Psoas muscle (tissue), 8 donors: ENCODE measurements at places on chromosomes 1 and 21. TPM values are rescaled to one million over a fixed set of nuclear protein-coding genes. Genes with fewer than 3 reads are reported as not detected.

GRCh38 chr1:226690460-226690982 lies 48.6 kb downstream of the ITPKB start:
- DNase-seq = no peak

DNA sequence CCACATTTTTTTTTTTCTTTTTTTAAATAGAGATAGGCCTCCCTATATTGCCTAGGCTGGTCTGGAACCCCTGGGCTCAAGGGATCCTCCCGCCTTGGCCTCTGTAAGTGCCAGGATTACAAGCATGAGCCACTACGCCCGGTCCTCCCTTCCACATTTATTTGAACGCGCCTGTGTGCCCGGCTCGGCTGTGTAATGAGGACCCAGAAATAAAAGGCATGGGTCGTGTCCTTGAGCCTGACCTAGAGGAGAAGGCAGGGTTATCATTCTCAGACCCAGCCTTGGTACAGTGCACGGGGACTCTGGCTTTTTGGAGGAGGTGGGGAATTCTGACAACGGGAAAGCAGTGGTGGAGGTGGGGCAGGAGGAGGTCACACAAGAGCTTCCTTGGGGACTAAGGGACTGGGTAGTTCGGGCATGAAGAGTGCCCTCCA lies 841 bp downstream of the CENPF start:
- DNase-seq = no peak

- DNase-seq = no peak
These were observed 67.6 kb downstream of the NENF start for GRCh38 chr1:212500351-212500750.

- DNase-seq = no peak
These were observed 27.0 kb upstream of the SDHB start for GRCh38 chr1:17080880-17081279.

DNA sequence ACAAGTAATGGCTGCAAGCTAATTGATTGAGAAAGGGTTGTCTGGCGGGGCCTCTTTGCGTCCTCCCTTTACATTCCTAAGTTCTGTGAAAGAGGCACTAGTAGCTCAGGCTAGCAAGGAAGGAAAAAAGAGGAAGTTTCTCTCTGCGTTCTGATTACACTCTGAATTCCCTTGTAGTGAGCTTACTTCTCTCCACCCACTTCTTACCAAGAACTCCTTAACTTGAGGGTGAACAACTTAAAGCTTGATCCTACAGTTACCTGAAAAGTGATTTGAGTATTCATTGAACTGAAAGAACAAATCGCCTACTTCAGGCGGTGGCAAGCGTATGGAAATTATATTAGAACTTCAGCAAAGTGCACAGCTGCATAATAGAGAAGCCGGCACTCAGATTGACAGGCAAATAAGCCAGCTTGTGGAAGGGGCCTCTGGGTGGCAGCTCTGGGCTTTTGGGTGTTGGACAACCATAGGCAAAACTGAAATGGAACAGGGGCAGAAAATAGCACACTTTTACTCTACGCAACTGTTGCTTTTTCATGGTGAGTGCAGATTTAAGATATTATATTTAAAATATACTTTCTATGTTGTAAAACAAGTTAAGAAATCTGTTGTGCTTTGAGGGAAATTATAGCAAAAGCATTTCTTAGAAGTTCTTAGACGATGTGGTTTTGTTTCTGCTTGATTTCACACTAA lies 464.5 kb downstream of the USP25 start:
- DNase-seq = peak; percentile 42

DNA sequence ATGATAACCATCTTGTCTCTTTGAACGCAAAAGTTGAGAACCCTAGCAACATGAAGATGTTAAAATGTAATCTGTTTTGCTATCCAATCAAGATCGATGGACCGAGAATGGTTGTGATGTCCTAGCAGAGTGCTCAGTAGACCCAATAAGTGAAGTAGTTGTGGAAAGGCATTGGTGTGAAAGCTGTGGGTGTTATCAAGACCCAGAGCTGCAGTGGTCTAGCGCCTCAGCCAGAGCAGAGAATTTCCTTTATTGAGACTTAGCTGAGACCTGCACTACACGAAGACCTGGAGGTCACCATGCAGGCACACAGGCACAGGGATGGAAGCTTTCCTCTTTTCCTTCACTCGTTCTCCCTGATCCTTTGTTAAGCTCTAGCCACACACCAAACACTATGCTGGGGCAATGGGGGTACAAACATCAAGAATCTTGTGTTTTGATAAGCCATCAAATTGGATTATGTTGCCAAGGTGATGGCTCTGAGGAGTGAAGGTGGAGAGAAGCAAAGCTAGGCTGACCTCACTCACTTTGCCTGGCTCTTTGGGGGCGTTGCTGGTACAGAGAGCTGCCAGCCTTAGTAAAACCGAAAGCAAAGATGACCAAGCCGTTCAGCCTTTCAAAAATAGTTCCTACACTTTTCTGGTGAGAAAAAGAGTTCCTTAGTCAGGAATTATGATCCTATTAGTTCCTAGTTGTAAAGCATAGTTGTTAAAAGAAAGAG lies 24.1 kb downstream of the METTL13 start:
- DNase-seq = no peak

Gene EPRS1
- 67.6 TPM for polyA plus RNA-seq

Gene PLA2G2C
- not detected for polyA plus RNA-seq
